ENCODE measurements at places on chromosomes 5 and 9.

DNA sequence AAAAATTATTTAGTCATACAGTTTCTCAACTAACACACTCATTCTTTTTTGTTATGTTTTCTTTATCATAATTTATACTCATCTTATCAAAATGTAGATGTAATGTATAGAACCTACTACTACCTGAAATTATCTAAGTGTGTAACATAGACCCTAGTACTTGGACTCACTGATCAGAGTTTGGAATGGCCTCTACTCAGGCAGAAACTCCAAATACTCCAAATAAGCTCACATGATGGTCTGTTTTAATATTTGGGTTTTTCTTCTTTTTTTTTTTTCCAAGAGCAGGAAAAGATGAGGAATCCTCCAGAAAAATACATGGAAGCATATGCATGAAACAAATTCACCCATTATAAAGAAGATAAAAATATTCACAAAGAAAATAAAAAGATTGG, 126.3 kb downstream of the PDE4D start:
- no peak for DNase-seq

DNA sequence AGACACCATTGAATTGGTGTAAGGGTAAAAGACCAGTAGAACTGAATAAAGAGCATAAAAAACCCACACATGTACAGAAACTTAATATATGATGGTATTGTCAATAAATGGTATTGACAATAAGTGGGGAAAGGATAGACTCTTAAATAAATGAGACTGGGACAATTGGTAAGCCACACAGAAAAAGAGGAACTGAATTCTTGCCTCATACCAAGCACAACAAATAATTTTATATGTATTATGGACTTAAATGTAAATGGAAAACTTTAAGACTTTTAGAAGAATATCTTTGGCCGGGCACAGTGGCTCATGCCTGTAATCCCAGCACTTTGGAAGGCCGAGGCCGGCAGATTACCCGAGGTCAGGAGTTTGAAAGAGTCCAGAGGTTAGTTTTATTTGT, 37.9 kb upstream of the PPP2CA start:
- DNase-seq: no peak

DNA sequence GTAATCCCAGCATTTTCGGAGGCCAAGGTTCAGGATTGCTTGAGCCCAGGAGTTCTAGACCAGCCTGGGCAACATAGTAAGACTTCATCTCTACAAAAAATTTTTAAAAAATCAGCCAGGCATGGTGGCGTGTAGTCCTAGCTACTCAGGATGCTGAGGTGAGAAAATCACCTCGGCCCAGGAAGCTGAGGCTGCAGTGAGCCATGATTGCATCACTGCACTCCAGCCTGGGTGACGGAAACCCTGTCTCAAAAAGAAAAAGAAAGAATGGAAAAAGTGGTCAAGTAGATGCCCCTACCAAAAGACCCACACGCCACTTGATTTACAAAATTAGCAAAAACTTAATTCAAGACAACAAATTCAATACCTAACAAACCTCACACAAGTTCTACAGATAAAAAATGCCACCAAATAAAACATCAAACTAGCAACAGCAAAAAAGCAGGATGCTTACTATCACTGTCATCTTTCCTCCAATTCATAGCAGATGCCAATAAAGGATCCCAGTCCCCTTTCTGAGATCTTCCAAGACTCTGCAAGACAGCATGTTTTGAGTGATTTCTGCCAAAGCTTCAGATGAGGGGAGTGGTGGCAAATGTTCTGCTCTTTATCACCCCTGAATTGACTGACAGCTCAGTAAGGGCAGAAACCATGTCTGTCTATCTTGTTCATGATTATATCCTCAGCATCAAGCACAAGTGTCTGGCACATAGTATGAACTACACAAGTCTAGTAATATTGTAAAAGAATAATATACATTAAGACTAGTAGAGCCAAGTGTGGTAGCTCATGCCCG, 34.2 kb upstream of the TESK1 start:
- no peak for DNase-seq

- no peak for DNase-seq
These were observed 158.7 kb downstream of the EFNA5 start for GRCh38 chr5:107512029-107512428.

- DNase-seq: no peak
These were observed 29.4 kb upstream of the TTLL11 start for GRCh38 chr9:122122468-122122867.

DNA sequence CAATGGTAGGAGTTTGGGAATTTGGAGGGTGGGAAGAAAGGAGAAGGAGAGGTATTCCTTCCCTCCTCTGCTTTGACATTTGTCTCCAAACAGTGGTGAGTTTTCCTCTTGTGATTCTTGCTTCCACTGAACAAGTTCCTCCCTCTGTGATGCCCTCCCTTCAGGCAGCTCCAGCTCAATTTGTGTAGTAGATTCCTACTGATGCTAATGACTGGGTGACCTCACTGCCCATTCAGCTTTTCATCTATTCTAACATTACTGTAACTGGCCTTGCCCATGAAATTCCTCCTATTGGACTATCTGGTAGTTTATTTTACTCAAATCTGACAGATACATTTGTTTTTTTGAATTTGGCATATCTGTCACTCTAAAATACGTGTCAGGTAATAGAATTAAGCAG, 121.4 kb downstream of the NFIB start:
- no peak for DNase-seq

GRCh38 chr5:57745700-57746651, 263.4 kb upstream of the ACTBL2 start:
- no peak for DNase-seq

GRCh38 chr5:37893434-37894134, 53.7 kb upstream of the GDNF start:
- DNase-seq: no peak

- DNase-seq: no peak
These were observed 585.3 kb upstream of the KLF4 start for GRCh38 chr9:108074900-108075299.

DNA sequence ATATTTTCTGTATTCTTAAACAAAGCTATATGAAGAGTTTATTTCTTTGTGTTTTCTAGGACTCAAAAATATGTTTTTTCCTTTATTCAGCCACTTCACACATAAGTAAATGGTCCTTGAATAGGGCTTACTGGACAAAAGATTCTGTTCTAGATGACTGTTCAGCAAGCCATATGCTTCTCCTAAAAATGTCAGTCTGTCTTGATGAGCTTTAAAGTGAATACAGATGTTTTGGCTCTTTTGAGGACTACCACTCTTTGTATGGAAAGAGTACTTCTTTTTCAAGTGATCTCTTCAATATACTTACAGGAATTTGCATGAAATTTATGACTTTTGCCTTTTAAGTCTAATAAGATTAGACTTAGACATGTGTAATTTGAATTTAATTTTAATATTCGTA, 8.4 kb downstream of the NDUFS4 start:
- peak; percentile 7 for DNase-seq

DNA sequence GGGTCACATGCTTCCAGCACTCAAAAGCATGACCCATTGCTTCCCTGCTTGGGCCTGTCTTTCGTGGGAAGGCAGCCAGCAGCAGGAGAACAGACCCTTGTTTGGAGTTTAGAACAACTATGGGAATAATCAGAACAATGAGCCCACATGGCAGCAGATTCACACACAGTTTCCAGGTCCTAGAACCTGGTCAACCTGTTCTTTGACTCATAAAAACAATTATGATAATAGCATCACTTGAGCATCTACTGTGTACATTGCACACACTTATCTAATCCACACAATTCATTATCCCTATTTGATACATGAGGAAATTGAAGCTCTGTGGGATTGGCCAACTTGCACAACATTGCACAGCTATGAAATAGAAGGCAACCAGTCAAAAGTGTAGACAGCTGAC, 41.7 kb downstream of the KLF4 start:
- DNase-seq: no peak

GRCh38 chr9:129275626-129276247, 97.7 kb upstream of the IER5L start:
- DNase-seq: no peak
